ENCODE measurements at places on chromosomes 7 and 10. TPM values are rescaled to one million over a fixed set of nuclear protein-coding genes. Genes with fewer than 3 reads are reported as not detected.

The CXCL12 gene
- total RNA-seq = 358 TPM

The NPTX2 gene
- total RNA-seq = 2.4 TPM

GRCh38 chr10:73079779-73080541 lies 16.7 kb downstream of the P4HA1 start:
- DNase-seq = no peak

- DNase-seq = no peak
Observed at GRCh38 chr7:50960621-50961310, 178.1 kb upstream of the GRB10 start.

The HOXA2 gene
- 0.36 TPM for total RNA-seq

- peak; percentile 25 for DNase-seq
Observed at GRCh38 chr10:91741356-91741755, 56.9 kb upstream of the TNKS2 start.

- DNase-seq = no peak
Observed at GRCh38 chr10:107144490-107144889, 20.0 kb downstream of the SORCS1 start.

GRCh38 chr7:135190703-135191102 lies 20.2 kb upstream of the CYREN start:
- DNase-seq = no peak

DNA sequence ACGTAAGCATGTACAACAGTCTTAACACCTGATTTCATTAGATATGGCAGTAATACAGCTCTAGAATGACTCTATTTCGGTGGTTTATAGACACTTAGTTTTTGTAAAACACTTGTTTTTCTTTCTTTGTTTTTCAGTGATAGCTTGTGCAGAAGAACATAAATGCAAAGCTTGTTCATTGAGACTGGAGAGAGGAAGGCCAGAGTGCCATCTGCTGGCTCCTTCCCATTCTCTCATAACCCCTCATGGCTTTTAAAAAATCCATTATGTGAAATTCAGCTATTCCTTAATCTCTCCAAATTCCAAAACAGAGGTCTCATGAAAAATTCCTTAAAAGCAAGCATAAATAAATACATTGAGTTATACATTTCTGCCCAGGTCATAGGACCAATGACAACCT lies 76.3 kb downstream of the CACNB2 start:
- peak; percentile 36 for DNase-seq

The VSTM2A gene
- not detected for total RNA-seq

GRCh38 chr7:111210996-111211395 lies 120.1 kb downstream of the LRRN3 start:
- peak; percentile 92 for DNase-seq

The AKR1D1 gene
- under 0.01 TPM for total RNA-seq

GRCh38 chr10:94293354-94293753 lies 69.4 kb downstream of the NOC3L start:
- DNase-seq = no peak

GRCh38 chr10:77248104-77248790 lies 389.4 kb downstream of the KCNMA1 start:
- peak; percentile 6 for DNase-seq

- peak; percentile 65 for DNase-seq
Observed at GRCh38 chr10:130553826-130554225, 417.6 kb downstream of the GLRX3 start.

The CLCN1 gene
- under 0.01 TPM for total RNA-seq

- DNase-seq = no peak
Observed at GRCh38 chr7:17991866-17992648, 35.6 kb downstream of the PRPS1L1 start.

DNA sequence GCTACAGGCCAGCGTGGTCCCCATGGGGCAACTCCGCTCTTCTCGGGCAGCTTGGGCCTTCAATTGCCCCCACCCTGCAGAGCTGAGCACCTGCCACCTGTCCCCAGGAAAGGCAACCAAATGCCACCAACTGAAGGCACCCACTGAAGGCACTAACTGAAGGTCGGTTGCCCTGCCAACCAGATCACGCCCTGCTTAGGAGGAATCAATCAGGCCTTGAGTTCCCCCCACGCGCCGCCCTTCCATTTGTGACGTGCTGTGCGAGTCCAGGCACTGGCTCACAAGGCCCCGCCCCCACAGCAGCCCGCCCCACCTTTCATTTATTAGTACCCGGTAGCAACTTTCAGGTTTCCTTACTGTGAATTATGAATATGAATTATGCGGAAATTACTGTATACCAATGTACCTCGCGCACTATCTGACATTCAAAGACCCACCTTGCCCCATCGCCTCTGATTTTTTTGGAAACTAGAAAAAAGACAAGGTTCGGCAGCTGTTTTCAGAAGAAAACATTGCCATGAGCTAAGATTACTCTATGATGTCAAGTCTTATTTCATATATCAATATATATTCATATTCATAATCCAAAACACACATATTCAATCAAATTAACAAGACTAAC lies 83.6 kb upstream of the ABI1 start:
- no peak for DNase-seq

The HOXA9 gene
- 19.5 TPM for total RNA-seq

GRCh38 chr7:2065528-2065927 lies 167.2 kb downstream of the MAD1L1 start:
- DNase-seq = no peak

GRCh38 chr10:89627830-89628229 lies 17.2 kb downstream of the PANK1 start:
- DNase-seq = no peak

The C10orf53 gene
- total RNA-seq = not detected

- no peak for DNase-seq
Observed at GRCh38 chr7:51073171-51073570, 243.4 kb downstream of the COBL start.

The PPP1R9A gene
- total RNA-seq = under 0.01 TPM
